ENCODE measurements at places on chromosomes 1 and 21. TPM values are rescaled to one million over a fixed set of nuclear protein-coding genes. Genes with fewer than 3 reads are reported as not detected.
A peak's percentile ranks its signal among the peaks of the same experiment; 100 is the strongest.

GRCh38 chr1:240559781-240560180, 52.2 kb downstream of the GREM2 start:
- no peaks in the 10 kb centered on the region for H3K27me3 ChIP-seq
- no peak overlapping the region for H3K27ac ChIP-seq
- no peaks in the 10 kb centered on the region for H3K36me3 ChIP-seq
- no peaks in the 10 kb centered on the region for H3K4me1 ChIP-seq
- DNase-seq: no peak
- H3K4me3 ChIP-seq: no peak overlapping the region

- H3K4me1 ChIP-seq: no peaks in the 10 kb centered on the region
- H3K27me3 ChIP-seq: no peaks in the 10 kb centered on the region
- no peak for DNase-seq
- H3K4me3 ChIP-seq: no peak overlapping the region
- no peak overlapping the region for H3K27ac ChIP-seq
These were observed 71.6 kb upstream of the GRIK3 start for GRCh38 chr1:37105911-37106310.

DNA sequence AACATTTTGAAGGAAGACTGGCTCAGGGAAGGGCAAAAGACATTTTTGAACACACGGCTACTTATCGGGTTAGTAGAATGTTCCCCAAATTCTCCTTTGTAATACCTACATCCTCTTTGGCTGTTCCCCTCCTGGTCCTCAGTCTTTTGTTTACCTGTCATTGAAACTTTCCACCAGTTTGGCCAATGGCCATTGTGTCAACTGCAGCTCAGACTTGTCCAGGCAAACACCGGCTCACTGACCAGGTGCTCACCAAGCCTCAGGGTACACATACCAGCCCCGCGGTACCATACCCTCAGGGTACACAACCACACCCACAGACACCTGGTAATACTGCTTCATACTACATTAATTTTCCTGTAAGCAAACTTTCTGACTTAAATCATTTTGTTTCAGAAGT, 84.8 kb upstream of the ZNF648 start:
- H3K27me3 ChIP-seq: peaks cover 8% of the 10 kb centered on the region
- H3K36me3 ChIP-seq: no peaks in the 10 kb centered on the region
- H3K4me3 ChIP-seq: no peak overlapping the region
- no peak for DNase-seq

DNA sequence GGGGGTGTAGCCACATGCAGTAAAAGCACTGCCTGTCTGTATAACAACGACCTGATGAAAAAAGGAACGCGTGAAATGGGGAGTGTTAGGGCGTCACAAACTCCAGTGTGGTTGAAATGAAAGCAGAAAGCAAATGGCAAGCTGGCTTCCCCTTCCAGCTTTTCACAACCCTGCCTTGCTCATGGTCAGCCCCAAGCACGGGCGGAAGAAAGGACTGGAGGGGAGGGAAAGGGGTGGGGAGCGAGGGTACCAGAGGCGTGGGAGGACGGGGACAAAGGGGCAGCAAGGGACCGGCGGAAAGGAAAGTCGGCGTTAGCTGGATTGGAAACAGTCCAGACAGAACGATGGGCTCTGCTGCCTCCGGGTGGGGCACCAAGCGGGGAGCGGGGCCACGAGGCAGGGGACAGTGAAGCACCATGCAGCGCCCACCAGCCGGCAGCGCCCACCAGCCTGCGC, 9.6 kb downstream of the VPS26C start:
- DNase-seq: peak; percentile 56
- peak overlapping the region; percentile 87 for H3K4me3 ChIP-seq
- H3K36me3 ChIP-seq: peaks cover 30% of the 10 kb centered on the region
- H3K27ac ChIP-seq: peak overlapping the region; percentile 95

DNA sequence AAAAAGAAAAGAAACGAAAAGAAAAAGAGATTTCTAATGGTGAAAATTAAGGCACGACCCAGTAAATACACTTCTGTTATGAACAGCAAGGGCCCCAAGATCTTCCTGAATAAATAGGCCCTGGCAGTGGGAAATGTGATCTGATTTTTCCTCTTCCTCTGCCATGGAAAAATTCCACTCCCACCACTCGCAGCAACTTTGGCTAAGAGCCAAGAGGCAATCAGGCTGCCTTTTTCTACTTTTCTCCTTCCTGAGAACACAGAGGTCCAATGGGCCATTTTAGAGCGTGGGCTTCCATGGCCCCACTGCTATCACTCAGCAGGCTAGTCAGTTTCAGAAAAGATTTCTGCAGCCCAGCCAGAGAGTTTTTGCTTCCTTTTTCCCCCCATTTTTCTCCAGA, 33.7 kb upstream of the AK4 start:
- no peak for DNase-seq
- peaks cover 4% of the 10 kb centered on the region for H3K27me3 ChIP-seq
- no peaks in the 10 kb centered on the region for H3K4me1 ChIP-seq
- no peak overlapping the region for H3K27ac ChIP-seq
- H3K4me3 ChIP-seq: no peak overlapping the region

DNA sequence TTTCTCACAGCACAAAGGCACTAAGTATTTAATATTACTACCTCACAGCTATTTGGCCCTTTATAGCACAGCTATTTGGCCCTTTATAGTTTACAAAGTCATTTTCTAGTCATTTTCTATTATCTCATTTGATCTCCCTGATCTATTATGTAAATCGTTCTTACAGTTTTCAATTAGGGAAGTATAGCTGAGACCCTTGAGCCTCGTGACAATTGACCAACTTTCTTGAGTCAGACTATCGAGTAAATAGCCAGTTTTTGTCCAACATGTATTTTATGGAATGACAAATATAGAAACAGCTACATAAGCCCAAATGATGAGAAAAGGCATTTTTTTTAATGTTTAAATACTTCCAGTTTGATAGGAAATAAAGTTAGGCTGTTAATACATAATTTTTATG, 7.0 kb upstream of the ANGPTL1 start:
- no peaks in the 10 kb centered on the region for H3K4me1 ChIP-seq
- no peak overlapping the region for H3K4me3 ChIP-seq
- no peaks in the 10 kb centered on the region for H3K36me3 ChIP-seq
- no peak for DNase-seq
- no peaks in the 10 kb centered on the region for H3K27me3 ChIP-seq

- H3K27ac ChIP-seq: peak overlapping the region; percentile 99
- peaks cover 86% of the 10 kb centered on the region for H3K36me3 ChIP-seq
- peaks cover 91% of the 10 kb centered on the region for H3K4me1 ChIP-seq
These were observed 15.3 kb downstream of the CD2 start for GRCh38 chr1:116769561-116769977.

GRCh38 chr1:92701147-92701546, 83.8 kb downstream of the EVI5 start:
- H3K27ac ChIP-seq: no peak overlapping the region
- peaks cover 2% of the 10 kb centered on the region for H3K4me1 ChIP-seq
- peaks cover 4% of the 10 kb centered on the region for H3K27me3 ChIP-seq
- no peak for DNase-seq

DNA sequence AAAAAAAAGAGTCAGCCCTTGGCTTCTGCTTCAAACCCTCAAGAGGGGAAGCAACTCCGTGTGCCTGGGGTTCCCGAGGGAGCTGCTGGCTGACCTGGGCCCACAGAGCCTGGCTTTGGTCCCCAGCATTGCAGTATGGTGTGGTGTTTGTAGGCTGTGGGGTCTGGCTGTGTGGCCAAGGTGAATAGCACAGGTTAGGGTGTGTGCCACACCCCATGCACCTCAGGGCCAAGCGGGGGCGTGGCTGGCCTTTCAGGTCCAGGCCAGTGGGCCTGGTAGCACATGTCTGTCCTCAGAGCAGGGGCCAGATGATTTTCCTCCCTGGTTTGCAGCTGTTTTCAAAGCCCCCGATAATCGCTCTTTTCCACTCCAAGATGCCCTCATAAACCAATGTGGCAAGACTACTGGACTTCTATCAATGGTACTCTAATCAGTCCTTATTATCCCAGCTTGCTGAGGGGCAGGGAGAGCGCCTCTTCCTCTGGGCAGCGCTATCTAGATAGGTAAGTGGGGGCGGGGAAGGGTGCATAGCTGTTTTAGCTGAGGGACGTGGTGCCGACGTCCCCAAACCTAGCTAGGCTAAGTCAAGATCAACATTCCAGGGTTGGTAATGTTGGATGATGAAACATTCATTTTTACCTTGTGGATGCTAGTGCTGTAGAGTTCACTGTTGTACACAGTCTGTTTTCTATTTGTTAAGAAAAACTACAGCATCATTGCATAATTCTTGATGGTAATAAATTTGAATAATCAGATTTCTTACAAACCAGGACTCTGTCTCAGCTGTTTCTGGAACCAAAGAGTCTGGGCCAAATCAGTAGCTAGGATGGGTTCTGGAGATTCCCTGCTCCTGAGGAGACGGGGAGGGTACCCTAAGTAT, 26.8 kb upstream of the KDM4A start:
- no peak overlapping the region for H3K27ac ChIP-seq
- H3K27me3 ChIP-seq: peaks cover 3% of the 10 kb centered on the region
- no peak for DNase-seq

- peaks cover 10% of the 10 kb centered on the region for H3K27me3 ChIP-seq
- H3K4me1 ChIP-seq: no peaks in the 10 kb centered on the region
- DNase-seq: no peak
- no peak overlapping the region for H3K27ac ChIP-seq
These were observed 18.3 kb downstream of the KCNA2 start for GRCh38 chr1:110587906-110588305.

GRCh38 chr1:73040811-73041210, 758.5 kb upstream of the NEGR1 start:
- H3K27ac ChIP-seq: no peak overlapping the region
- no peak overlapping the region for H3K4me3 ChIP-seq
- DNase-seq: no peak
- no peaks in the 10 kb centered on the region for H3K36me3 ChIP-seq

GRCh38 chr21:14241297-14241696, 25.3 kb downstream of the RBM11 start:
- no peak overlapping the region for H3K27ac ChIP-seq
- no peak for DNase-seq
- peaks cover 8% of the 10 kb centered on the region for H3K4me1 ChIP-seq
- no peaks in the 10 kb centered on the region for H3K36me3 ChIP-seq
- no peak overlapping the region for H3K4me3 ChIP-seq

GRCh38 chr1:199029401-199029800, 390.6 kb downstream of the PTPRC start:
- H3K27ac ChIP-seq: no peak overlapping the region
- H3K4me3 ChIP-seq: no peak overlapping the region

GRCh38 chr1:169109561-169110134, 3.2 kb downstream of the ATP1B1 start:
- DNase-seq: no peak
- peaks cover 36% of the 10 kb centered on the region for H3K4me1 ChIP-seq
- H3K4me3 ChIP-seq: no peak overlapping the region

DNA sequence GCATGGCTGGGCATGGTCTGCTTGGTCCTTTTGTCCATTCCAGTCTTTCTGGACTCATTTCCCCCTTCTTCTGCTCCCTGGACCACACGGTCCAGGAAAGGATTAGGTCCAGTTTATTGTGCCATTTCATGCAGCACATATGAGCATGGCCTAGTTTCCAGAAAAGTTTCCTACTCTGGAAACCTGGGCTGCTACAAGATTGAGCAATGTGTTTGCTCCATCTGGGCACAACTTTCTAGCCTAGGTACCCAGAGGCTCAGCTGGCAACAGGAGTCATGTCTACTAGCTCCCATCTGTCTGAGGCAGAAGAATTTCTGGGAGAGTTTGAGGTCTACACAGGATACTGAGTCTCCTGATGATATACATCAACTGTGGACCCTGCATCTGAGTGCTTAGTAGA, 14.8 kb downstream of the FMOD start:
- H3K4me1 ChIP-seq: peaks cover 13% of the 10 kb centered on the region
- no peak overlapping the region for H3K4me3 ChIP-seq
- DNase-seq: no peak
- H3K27ac ChIP-seq: no peak overlapping the region
- no peaks in the 10 kb centered on the region for H3K27me3 ChIP-seq

DNA sequence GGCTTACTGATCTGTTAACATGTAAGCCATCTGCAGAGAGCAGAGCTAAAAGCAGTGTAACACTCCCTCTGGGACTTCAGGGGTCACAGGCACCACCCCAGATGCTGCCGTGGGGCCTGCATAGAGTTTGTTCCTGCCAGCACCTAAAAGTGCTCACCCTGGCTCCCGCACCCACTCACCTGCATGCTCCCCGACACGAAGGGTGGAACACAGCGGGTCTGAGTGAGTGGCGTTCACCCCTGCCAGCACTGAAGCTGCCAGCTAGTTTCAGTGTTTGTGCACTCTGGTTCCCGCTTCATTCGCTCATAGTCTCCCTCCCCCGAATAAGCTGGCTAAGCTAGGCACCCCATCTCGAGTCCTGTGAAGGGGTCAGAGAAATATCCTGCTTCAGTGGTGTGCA, 1681.0 kb downstream of the NCAM2 start:
- H3K27ac ChIP-seq: no peak overlapping the region
- no peak for DNase-seq
- H3K4me3 ChIP-seq: no peak overlapping the region

GRCh38 chr1:201279313-201279712, 4.0 kb upstream of the PKP1 start:
- H3K4me3 ChIP-seq: no peak overlapping the region
- peaks cover 2% of the 10 kb centered on the region for H3K4me1 ChIP-seq
- H3K27ac ChIP-seq: no peak overlapping the region
- H3K27me3 ChIP-seq: peaks cover 51% of the 10 kb centered on the region

GRCh38 chr1:209772126-209772525, 12.2 kb downstream of the C1orf74 start:
- peaks cover 53% of the 10 kb centered on the region for H3K36me3 ChIP-seq
- no peak for DNase-seq
- H3K4me3 ChIP-seq: no peak overlapping the region
- H3K4me1 ChIP-seq: peaks cover 41% of the 10 kb centered on the region
- no peak overlapping the region for H3K27ac ChIP-seq

GRCh38 chr21:38988509-38989378, 183.0 kb downstream of the ETS2 start:
- H3K27me3 ChIP-seq: peaks cover 59% of the 10 kb centered on the region
- no peak overlapping the region for H3K4me3 ChIP-seq
- no peak for DNase-seq
- H3K27ac ChIP-seq: no peak overlapping the region
- H3K4me1 ChIP-seq: peaks cover 26% of the 10 kb centered on the region
- H3K36me3 ChIP-seq: peaks cover 2% of the 10 kb centered on the region

C1orf167 gene
- total RNA-seq: not detected

SPRR2F gene
- total RNA-seq: not detected

TNFRSF4 gene
- 110 TPM for total RNA-seq

FAM78B gene
- total RNA-seq: 0.62 TPM

OR2L5 gene
- total RNA-seq: not detected

CLDN8 gene
- not detected for total RNA-seq

ARHGAP30 gene
- 157 TPM for total RNA-seq

AMY1A gene
- not detected for total RNA-seq

VSIG8 gene
- not detected for total RNA-seq

SPRTN gene
- 12.2 TPM for total RNA-seq

OR10J1 gene
- not detected for total RNA-seq

GJA4 gene
- not detected for total RNA-seq

Data from activated naive CD8-positive, alpha-beta T cell treated with anti-CD3 and anti-CD28 coated beads for 36 hours (primary cell).